ENCODE measurements at places on chromosomes 1 and 21.

- no peak for DNase-seq
Measured at GRCh38 chr1:20840731-20841130, 53.6 kb upstream of the HP1BP3 start.

- no peak for DNase-seq
Measured at GRCh38 chr1:245645406-245645805, 490.6 kb downstream of the KIF26B start.

- no peak for DNase-seq
Measured at GRCh38 chr1:69871412-69871811, 303.7 kb downstream of the LRRC7 start.

DNA sequence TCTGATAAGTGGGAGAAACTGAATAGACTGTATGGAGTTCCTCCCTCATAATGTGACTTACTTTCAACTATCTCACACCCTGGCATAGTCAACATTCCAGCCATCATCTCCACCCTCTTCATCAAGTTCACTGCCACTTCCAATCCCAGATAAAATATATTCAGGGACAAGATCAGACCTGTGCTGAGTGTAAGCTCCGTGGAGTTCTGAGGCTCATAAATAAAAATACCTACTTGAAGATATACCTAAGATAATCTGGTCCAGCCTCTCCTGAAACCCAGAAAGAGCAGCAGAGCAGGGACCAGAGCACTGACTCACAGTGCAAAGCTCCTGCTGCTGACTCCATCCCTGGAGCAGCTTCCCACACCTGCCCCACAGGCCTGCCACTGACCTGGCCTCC, 1.7 kb upstream of the LCE7A start:
- no peak for DNase-seq

- no peak for DNase-seq
Measured at GRCh38 chr1:182050481-182051448, 10.7 kb downstream of the ZNF648 start.

DNA sequence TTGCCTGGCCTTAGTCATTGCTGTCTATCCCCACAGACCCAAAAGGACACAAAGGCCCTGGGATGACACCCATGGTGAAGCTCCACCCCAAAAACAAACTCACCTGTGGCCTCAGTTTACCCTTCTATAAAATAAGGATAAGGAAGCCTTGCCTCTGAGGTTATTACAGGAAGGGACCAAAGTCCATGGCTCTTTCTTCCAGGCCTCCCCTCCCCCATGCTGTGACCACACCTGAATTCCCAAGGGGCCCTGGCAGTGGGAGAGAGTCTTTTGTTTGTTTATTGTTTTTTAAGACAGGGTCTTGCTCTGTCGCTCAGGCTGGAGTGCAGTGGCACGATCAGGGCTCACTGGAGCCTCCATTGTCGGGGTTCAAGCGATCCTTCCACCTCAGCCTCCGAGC, 10.5 kb upstream of the TNFRSF25 start:
- no peak for DNase-seq

DNA sequence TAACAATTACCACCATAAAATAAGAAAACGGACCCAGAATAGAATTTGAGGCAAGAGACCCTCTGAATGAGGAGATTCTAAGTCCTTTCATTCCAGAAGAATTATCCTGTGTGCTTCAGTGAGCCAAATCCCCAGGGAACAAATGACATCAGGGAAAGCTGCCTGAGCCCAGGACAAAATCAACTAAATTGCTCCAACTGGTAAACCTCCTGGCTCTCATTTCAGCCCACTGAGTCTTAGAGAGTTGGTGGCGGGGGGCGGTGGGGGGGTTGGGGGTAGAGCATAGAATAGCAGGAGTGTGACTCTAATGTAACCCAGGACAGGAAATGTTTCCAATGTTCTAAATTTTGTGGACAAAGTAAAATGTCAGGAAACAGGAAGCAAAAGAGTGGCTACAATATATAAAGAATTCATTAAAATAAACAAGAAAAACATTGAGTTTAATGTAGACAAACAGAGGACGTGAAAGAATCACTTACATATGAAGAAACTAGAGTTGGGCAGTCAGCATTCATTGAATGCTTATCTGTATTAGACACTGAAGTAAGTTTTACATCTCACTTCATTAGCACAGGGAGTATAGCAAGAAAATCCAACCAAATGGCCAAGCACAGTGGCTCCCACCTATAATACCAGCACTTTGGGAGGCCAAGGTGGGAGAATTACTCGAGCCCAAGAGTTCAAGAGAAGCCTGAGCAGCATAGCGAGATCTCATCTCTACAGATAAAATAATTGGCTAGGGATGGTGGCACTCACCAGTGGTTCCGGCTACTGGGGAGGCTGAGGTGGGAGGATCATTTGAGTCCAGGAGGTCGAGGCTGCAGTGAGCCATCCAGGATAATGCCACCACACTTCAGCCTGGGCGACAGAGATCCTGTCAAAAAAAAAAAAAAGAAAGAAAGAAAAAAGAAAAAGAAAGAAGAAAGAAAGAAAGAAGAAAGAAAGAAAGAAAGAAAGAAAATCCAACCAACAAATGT, 75.1 kb downstream of the DHRS3 start:
- DNase-seq: no peak

- DNase-seq: no peak
Measured at GRCh38 chr21:44377922-44378645, 24.7 kb downstream of the TRPM2 start.

DNA sequence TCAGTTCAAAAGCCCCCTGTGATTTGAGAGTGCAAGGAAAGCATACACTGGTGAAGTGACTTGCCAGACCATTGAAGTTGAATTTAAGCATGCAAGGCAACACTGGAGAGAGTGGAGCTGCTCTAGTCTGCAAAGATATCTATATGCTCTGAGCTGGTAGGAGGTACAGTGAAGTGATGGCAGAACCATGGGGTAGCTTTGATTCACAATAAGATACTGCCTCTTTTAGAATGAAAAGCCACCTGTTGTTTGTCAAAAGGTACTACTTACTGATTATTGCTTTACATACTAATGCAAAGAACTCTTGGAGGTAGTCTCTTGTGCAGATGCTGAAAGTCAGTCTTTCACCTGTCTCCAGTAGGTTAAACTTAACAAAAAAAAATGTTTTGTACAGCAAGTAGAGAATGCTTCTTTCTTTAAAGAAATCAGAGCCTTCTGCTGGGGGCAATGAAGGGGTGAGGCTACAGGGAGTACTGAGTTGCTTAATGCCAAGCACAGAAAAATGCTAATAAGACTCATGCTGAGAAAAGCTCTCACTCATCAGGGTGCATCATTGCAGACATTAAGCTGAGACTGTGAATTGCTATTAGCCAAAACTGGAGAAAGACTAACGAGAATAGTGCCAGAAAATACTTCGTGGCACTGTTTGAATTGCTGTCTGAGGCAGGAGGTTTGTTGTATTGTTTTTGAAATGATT, 1150.5 kb upstream of the TMPRSS15 start:
- no peak for DNase-seq

DNA sequence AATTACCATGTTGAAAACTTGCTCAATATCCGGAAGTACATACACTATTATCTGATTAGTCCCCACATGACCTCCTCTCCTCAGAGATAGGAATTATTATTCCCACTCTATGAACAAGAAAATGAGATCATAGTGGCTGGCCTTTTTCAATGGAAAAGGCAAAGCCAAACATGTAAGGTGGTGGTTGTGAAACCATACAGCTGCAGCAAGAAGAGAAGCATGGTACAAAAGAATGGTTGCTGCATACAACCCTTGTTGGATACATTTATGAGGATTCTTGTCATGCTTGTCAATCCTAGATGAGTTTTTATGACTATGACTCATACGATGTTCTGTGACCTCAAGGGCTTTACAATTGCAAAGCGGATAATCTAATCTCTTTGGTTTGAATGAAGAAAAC, 514.7 kb downstream of the PLPP3 start:
- DNase-seq: no peak

GRCh38 chr21:36163750-36164741, 7.4 kb downstream of the DOP1B start:
- DNase-seq: no peak

- DNase-seq: no peak
Measured at GRCh38 chr1:228152918-228153258, 3.2 kb downstream of the GJC2 start.

Measured in stimulated activated CD4-positive, alpha-beta T cell treated with anti-CD3 and anti-CD28 coated beads, Interleukin-1b, Interleukin-23, amount 100 ng/mL, for 24 hours (primary cell).